RCC 7860 (cell line): ENCODE measurements at places on chromosomes 5 and 9.

DNA sequence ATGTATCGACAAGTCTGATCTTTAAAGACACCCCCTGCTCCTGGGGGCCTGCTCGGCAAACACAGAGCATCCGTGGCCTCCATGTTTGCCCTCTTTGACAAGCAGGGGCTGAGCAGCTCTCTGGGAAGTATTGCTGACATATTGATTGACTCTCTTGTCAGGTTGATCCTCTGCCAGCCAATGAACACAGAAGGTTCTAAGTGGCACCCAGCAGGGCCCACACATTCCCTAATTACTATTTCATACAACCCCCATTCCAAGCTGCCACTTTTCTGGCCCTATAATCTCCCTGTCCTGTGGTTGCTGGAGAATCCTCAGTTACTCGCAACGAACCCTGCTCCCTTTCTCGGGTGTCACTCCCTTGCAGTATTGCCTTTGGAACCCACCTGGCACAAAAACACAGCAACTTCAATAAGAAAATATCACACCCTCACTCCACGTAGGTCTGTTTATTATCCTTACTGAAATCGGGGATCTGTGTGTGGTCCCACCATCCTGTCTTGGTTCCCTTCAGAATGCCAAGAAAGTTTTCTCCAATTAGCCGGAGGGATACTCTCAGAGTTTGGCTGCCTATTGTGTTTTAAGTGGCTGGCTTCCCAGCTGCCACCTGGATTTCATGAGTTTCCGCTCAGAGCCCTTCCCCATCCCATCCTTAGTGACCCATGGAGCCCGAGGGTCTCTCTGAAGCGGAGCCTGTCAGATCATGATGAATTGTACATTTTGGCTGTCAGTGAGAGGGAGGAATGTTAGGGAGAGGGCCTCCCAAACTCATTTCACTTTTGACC lies 249.0 kb upstream of the WWC1 start:
- no peak for DNase-seq

DNA sequence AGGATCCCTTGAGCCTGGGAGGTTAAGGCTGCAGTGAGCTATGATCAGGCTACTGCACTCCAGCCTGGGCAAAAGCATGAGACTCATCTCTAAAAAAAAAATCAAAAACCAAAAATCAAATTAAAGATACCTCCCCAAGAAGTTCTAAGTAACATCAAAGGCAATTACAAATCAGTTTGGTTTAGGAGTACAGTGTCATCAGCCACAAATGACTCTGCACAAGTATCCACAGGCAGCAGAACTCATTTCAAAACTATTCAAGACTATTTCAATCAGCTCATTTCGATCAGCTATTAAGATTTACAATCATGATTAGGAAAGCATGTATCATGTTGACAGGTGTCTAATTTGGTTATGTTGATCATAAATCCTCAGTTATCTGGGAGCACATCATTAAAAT lies 19.1 kb downstream of the TRMO start:
- no peak for DNase-seq

DNA sequence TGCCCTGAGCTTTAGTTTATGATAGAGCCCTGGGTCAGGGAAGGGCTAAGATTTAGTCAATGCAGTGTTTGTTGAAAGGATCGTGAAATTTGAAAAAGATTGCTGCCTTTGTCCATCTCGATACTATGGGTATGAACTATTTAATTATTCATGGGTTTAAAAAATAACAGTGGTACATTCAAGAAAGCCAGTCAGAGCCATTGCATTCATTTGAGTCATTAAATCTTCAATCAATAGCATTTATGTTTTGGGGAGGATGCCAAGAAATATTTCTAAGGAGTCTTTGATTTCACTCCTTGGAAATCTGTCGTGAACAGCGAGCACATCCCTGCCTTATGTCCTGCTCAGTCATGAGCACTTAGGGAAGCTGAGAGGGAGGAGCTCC lies 54.4 kb upstream of the LRRTM2 start:
- DNase-seq = no peak

DNA sequence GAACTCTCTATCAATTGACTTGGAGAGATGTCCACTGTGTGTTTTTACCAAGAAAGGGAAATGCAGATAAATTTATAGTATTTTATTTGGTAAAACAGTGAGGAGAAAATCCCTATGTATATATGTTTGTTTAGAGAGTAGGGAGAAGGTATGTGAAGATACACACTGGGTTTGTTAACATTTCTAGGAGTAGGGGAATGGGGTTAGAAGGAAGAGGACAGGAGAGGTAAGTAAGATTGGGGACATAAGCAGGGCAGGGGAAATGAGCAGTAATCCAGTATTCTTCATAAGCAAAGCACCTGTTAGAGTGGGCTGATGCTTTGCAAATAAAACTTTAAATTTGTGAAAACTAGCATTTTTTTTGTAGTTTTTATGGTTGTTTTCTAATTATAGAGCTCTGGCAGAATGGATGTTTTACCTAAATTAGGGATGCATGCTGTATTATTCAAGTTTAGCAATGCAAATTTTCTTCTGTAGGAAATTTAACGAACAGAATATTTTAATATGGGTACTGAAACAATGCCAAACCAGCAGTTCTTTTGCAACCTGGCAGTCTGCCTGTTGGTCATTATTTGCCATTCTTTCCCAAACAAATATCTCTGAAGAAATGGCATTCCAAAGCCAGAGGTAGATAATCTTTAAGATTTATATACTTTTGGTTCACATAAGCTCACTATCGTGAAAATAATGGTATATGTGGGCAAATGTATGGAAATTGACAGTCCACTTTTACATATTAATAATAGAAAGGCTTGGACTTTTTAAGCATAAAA lies 19.4 kb upstream of the DCP2 start:
- DNase-seq = no peak

GRCh38 chr5:17058438-17058837 lies 122.3 kb upstream of the MYO10 start:
- no peak for DNase-seq

- no peak for DNase-seq
Observed at GRCh38 chr9:131178926-131179325, 53.5 kb downstream of the NUP214 start.

- no peak for DNase-seq
Observed at GRCh38 chr9:113988385-113989016, 89.6 kb downstream of the AMBP start.

- DNase-seq = no peak
Observed at GRCh38 chr5:68928617-68929302, 165.1 kb upstream of the SLC30A5 start.

DNA sequence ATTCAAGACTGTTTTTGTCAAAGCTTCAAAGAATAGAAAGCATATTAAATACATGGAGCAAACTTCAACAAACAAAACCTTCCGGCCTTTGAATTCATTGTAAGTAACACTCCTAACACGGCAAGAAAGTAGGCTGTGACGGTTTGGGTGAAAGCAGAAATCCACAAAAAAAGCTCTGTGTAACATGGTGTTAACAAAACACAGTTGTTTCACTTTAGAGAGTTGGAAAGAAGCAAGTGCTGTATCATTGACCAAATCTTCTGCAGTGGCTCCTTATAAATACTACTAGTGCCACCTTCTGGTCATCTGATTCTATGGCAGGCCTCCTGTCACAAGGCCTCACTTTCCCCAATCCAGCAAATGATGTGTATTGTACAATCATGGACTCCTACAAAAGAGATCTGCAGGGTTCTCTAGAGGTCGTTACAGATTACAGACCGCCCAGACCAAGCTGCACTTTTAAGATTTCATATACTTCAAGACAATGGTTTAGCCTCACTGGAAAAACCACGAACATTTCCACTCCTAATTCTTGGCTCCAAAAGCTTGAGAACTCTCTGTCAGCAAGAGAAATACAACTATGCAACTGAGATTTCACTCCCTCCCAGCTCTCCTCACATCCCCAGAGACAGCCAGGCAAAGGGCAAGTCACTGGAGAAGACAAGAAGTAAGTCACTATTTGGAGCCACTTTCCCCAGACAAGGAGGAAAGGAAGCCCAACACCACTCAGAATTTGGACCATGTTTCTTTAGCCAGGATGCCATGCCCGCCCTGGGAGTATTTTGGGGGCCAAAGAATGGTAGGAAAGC lies 196.2 kb downstream of the DTWD2 start:
- DNase-seq = peak; percentile 43

DNA sequence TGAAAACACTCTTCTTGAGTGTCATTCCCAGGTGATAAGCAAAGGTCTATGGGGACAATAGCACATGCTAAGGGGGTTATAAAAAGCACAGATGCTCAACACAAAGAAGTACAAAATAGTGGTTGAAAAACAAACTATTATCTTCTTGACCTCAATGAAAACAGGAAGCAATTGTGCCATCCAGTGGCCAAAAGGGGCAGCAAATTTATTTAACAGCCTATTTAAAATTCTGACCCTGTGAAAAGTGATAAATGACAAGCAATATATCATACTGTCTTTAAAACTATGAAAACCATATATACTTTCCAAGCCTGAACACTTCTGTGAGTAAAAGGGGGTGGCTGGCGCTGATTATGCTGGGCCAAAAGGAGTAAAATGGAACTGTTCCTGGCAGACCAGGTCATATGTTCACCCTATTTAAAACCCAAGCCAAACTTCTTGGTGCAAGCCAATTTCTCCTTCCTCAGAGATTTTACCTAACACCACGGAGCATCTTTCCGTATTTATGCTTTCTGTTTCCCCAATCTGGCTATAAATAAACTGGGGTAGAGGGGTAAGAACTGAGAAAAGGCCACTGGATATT lies 29.7 kb downstream of the TEX10 start:
- DNase-seq = no peak

DNA sequence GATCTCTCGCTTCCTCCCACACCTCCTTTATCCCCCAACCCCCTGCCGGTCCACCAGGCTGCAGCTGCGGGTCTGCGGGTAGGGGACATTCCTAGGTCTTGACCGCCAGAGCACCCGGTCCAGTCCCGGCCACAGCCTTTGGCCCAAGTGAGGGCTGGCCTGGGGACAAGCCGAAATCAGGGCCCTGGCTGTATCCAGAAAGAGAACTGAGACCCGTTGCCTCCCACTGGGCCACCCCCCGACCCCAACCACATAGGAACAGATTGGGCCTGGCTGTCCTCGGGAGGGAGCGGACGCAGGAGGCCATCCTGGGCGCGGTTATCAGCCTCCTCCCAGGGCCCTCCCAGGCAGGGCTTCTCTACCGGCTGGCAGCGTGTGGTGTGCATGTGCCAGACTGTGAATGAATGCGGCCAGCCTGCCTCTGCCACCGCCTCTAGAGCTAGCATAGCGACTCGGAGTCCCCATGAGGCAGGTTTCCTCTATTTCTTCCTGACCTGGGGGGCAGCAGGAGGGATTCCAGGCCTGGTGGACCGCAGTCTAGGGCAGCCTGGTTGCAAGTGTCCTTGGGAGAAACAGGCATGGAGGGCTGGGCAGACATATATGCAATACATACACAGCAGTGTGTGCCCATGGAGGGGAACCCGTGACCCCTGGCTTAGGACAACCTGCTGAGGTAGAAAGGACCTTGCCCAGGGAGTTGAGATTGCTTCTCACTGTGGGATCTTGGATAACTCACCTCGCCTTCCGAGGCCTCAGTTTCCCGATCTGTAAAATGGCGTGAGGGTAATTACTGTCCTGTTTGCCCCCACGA lies 1.2 kb downstream of the N4BP3 start:
- no peak for DNase-seq

DNA sequence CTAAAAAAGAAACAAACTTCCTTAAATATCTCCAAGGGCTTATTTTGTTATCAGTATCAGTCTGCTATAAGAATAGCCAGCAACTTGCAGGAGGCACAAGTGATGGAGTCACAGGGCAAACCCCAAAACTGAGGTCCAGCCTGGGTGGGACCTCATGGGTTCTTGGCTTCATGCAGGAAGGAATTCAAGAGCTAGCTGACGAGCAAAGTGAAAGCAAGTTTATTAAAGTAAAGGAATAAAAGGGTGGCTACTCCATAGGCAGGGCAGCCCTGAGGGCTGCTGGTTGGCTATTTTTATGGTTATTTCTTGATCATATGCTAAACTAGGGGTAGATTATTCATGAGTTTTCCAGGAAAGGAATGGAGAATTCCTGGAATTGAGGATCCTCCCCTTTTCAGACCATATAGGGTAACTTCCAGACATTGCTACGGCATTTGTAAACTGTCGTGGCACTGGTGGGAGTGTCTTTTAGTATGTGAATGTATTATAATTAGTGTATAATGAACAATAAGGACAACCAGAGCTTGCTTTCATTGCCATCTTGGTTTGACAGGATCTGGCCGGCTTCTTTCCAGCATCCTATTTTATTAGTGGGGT lies 231.9 kb downstream of the ADAMTSL1 start:
- no peak for DNase-seq

- no peak for DNase-seq
Observed at GRCh38 chr5:922436-923280, 30.0 kb downstream of the TRIP13 start.

DNA sequence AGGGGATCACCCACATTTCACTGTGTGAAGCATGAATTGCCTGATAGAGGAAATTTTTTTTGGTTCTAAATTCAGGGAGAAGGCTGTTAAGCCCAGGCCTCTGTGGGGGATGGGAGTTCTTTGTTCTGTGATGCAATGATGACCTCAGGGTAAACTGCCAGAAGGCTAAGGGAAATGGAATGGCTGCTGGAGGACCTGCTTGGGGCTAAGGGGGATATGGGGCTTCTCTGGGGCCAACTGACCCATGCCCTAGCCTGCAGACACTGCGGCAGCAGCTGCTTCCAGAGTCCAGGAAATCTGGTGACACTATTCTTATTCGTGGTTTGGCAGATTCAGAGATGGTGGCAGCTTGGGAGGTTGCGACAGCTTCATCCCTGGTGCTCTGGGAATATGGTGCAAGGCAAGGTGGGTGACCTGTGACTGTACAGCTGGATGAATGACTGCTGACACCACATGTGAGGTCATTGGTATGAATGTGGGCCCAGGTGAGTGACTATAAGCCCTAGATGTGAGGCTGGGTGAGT lies 30.3 kb downstream of the VCP start:
- DNase-seq = peak; percentile 28

DNA sequence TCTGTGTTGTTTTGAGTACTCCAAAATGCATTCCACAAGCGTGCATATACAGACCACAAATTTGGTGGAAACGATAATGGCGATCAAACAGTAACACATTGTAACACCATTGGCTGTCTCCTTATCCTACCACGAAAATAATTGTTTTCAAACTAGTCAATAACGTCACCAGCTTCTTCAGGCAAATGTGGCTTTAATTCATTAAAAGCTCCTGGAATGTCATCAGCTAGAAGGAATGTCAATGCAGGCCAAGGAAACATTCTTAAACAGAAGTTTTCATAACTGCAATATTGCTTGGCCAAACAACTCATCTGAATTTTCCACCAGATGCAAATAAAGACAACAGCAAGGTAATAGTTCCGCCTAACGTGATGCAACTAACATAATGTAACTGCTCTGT lies 71.6 kb upstream of the XPA start:
- no peak for DNase-seq

DNA sequence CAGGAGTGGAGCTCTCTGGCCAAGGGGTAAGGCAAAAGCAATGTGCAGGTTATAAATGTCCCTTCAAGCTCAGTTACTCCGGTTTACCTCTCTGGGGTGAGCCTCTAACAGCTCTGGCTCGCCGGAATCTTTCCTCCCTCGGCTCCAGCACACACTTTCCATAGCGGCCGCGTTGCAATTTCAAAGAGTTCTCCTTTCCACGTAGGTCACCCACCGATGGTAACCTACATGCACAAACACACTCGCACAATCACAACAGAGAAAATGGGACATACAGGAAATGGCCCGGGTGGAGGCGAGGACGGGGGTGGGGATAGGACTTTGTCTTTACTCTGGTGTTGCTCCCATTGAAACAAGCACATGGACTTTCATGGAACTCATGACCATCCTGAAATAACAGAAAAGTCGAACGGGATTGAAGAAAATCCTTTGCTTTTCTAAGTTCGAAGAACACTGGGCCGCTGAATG lies 1.2 kb downstream of the LHFPL2 start:
- peak; percentile 29 for DNase-seq
